Aorta (tissue), 5 donors: ENCODE measurements at places on chromosomes 1 and 21. TPM values are rescaled to one million over a fixed set of nuclear protein-coding genes. Genes with fewer than 3 reads are reported as not detected.

The CYP4A11 gene
- not detected for polyA plus RNA-seq

GRCh38 chr1:58883037-58883887 is 99.4 kb upstream of the JUN start:
- H3K36me3 ChIP-seq = no peaks in the 10 kb centered on the region
- peaks cover 2% of the 10 kb centered on the region for H3K4me1 ChIP-seq
- H3K27me3 ChIP-seq = no peaks in the 10 kb centered on the region
- peak; percentile 85 for DNase-seq
- no peak overlapping the region for H3K4me3 ChIP-seq
- peak overlapping the region; percentile 5 for H3K27ac ChIP-seq

DNA sequence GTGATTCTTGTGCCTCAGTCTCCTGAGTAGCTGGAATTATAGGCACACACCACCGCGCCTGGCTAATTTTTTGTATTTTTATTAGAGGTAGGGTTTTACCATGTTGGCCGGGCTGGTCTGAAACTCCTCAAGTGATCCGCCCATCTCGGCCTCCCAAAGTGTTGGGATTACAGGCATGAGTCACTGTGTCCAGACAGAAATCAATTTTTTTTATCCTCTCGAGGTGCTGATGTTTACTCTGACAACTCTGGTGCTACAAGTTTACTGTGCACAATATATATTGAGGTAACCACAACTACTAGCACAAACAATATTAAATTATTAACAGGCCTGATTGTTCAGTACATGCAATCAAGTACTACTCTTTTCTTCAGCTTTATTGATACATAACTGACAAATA is 39.7 kb downstream of the F13B start:
- no peak for DNase-seq
- no peaks in the 10 kb centered on the region for H3K27me3 ChIP-seq
- H3K4me1 ChIP-seq = no peaks in the 10 kb centered on the region
- no peak overlapping the region for H3K4me3 ChIP-seq
- H3K36me3 ChIP-seq = no peaks in the 10 kb centered on the region
- H3K27ac ChIP-seq = no peak overlapping the region

The COL8A2 gene
- 17.4 TPM for polyA plus RNA-seq

GRCh38 chr1:201610858-201611257 is 71.9 kb downstream of the NAV1 start:
- no peaks in the 10 kb centered on the region for H3K4me1 ChIP-seq
- DNase-seq = no peak
- no peaks in the 10 kb centered on the region for H3K36me3 ChIP-seq
- no peak overlapping the region for H3K27ac ChIP-seq
- H3K4me3 ChIP-seq = no peak overlapping the region

DNA sequence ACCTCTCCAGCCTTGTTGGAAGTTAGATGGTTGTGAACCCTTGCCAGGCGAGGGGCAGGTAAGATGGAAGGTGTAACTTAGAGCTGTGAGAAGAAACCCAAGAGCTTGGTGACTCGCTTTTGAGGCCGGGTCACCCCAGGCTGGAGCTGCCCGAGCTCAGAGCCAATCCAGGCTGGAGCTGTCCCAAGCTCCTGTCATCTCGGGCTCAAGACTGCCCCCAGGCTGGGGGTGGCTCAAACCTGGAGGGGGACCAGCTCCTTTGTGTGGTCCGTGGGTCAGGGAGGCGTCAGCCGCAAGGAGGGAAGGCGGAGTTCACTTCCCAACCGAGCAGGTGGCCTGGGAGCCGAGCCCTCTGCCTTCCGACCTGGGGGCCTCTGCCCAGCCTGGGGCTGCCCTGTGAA is 2.0 kb downstream of the HUNK start:
- no peaks in the 10 kb centered on the region for H3K36me3 ChIP-seq
- no peaks in the 10 kb centered on the region for H3K27me3 ChIP-seq
- no peak overlapping the region for H3K27ac ChIP-seq
- no peaks in the 10 kb centered on the region for H3K4me1 ChIP-seq

DNA sequence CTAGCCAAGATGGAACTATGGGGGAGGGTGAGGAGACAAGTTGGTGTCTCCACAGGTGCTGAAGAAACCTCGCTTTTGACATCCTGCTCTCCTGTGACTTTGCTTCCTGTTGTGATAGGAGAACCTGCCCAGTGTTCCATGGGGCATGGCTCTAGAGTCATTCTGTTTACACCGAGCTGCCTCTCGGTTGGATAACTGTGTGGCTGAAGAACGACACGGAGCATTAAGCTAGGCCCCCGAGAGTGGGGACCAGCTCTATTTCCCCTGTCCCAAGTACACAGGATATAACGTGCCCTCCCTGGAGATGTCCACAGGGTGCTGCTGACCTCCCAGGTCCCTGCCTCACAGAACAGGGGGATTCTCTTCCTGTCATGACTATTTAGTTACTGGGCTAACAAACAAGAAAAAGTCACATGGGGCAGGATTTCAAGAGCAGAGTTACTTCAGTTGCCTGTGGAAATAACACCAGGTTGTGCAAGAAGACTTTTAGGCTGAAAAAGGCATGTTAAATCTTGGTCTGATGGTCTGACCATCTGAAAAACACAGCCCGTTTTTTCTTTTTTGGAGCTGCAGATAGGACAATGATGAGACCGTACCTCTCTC is 29.4 kb upstream of the PPP2R5A start:
- H3K36me3 ChIP-seq = no peaks in the 10 kb centered on the region
- H3K4me3 ChIP-seq = no peak overlapping the region
- no peaks in the 10 kb centered on the region for H3K4me1 ChIP-seq
- no peak overlapping the region for H3K27ac ChIP-seq

The ELAPOR1 gene
- polyA plus RNA-seq = 0.15 TPM

The YARS1 gene
- polyA plus RNA-seq = 20.4 TPM

DNA sequence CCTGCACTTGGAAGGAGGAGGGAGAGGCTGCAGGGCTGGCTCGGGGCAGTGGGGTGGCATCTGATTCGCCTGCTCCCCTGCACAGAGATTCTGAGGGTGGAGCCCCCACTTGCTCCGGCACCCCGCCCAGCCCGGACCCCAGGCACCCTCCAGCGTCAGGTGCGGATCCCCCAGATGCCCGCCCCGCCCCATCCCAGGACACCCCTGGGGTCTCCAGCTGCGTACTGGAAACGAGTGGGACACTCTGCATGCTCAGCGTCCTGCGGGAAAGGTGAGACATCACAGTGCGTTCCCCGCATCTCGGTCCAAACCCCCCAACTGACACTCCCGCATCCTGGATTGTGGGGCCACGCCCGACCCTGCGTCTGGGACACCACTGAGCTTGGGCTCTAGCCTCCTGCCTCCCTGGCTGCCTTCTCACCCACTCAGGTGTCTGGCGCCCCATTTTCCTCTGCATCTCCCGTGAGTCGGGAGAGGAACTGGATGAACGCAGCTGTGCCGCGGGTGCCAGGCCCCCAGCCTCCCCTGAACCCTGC is 7.9 kb downstream of the ADAMTSL4 start:
- H3K27ac ChIP-seq = no peak overlapping the region
- no peaks in the 10 kb centered on the region for H3K27me3 ChIP-seq
- peak; percentile 44 for DNase-seq

DNA sequence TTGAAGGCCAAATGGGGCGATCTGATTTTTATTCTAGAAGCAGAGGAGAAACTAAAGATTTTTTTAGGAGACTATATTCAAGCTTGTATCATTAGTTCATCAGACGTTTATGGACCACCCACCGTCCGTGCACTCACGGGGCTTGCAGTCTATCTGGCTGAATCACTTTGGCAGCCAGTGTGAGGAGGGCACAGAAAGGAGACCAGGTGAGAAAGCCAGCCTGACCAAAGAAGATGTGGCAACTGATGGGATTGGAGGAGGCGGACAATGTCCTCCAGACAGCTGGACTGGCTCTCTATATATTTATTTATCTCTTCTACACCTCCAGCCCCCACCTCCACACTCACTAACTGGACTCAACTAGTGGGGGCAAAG is 822 bp upstream of the ELOVL1 start:
- no peaks in the 10 kb centered on the region for H3K4me1 ChIP-seq
- no peaks in the 10 kb centered on the region for H3K27me3 ChIP-seq
- peak overlapping the region; percentile 84 for H3K27ac ChIP-seq
- peak overlapping the region; percentile 72 for H3K4me3 ChIP-seq
- DNase-seq = no peak

The CDA gene
- 16.2 TPM for polyA plus RNA-seq

DNA sequence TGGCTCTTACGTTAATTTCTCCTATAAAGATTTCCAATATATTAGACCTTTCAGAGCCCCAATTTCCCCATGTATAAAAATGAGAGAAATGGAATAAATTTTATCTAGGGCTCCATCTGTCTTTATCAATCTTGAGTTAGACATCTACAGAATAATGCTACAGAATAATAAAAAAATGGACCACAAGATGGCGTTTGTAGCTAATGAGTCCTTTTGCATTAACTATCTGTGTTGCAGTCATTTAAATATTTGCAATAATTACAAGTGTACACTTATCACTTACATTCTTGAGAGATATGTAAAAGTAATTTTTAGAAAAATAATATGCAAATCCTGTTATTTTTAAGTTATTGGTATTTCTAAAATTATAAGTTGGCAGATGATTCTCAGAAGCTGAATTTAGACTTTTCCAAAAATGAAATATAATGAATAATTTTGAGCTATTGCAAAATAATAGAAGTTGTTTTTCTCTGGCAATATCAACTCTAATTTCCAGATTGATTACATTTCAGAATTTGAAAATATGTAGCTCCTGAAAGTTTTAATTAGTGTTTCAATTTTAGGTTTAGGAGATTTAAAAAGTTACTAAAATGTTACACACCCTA is 87.7 kb downstream of the SNX7 start:
- no peaks in the 10 kb centered on the region for H3K4me1 ChIP-seq
- H3K4me3 ChIP-seq = no peak overlapping the region
- H3K36me3 ChIP-seq = no peaks in the 10 kb centered on the region
- no peaks in the 10 kb centered on the region for H3K27me3 ChIP-seq

DNA sequence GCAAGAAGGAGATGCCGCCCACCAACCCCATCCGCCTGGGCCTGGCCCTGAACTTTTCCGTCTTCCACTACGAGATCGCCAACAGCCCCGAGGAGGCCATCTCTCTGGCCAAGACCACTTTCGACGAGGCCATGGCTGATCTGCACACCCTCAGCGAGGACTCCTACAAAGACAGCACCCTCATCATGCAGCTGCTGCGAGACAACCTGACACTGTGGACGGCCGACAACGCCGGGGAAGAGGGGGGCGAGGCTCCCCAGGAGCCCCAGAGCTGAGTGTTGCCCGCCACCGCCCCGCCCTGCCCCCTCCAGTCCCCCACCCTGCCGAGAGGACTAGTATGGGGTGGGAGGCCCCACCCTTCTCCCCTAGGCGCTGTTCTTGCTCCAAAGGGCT is 732 bp downstream of the SFN start:
- H3K4me3 ChIP-seq = no peak overlapping the region
- no peaks in the 10 kb centered on the region for H3K27me3 ChIP-seq
- peaks cover 2% of the 10 kb centered on the region for H3K4me1 ChIP-seq
- no peaks in the 10 kb centered on the region for H3K36me3 ChIP-seq
- no peak for DNase-seq

The PPM1J gene
- polyA plus RNA-seq = 7.1 TPM

GRCh38 chr1:97209381-97209957 is 487.9 kb downstream of the PTBP2 start:
- no peaks in the 10 kb centered on the region for H3K36me3 ChIP-seq
- DNase-seq = no peak
- no peaks in the 10 kb centered on the region for H3K27me3 ChIP-seq
- H3K4me3 ChIP-seq = no peak overlapping the region
- H3K4me1 ChIP-seq = peaks cover 5% of the 10 kb centered on the region

DNA sequence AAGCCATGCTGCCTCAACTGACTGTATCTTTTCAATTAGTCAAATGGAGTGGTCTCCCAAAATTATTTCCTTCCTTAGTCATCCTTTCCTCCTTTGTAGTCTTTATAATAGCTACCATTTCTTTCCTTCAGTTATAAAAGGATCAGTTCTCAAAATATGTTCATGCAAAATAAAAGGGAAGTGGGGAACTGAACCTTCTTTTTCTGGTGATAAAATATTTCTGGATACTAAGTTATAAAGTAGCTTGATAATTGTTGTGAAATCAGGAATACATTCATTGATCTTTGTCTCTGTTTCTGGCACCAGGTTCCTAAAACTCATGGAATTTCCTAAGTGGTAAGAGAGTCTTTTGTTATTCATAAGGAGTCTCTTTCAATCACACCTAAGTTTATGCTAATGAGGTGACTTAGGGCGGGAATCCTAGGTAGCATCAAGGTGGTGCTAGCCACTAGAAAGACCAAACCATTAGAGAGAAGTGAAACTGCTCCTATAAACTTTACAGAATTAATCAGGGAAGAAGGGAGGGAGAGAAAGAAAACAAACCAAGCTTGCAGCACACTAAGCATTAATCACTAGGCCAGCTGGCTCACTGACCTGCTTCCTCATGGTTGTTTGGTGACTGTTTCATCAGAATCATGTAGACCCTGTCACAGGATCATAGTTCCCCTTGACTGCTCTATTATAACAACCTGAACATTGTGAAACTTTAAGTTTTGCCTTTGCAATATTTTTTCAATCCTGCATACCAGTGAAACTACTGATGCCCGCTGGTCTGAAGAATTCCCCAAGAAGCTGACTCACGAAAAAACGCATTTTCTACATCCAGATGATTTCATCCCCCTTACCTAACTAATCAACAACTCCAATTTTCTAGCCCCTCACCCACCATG is 161.6 kb upstream of the PTBP2 start:
- H3K27me3 ChIP-seq = no peaks in the 10 kb centered on the region
- H3K4me3 ChIP-seq = no peak overlapping the region
- peak overlapping the region; percentile 44 for H3K27ac ChIP-seq
- H3K36me3 ChIP-seq = no peaks in the 10 kb centered on the region

DNA sequence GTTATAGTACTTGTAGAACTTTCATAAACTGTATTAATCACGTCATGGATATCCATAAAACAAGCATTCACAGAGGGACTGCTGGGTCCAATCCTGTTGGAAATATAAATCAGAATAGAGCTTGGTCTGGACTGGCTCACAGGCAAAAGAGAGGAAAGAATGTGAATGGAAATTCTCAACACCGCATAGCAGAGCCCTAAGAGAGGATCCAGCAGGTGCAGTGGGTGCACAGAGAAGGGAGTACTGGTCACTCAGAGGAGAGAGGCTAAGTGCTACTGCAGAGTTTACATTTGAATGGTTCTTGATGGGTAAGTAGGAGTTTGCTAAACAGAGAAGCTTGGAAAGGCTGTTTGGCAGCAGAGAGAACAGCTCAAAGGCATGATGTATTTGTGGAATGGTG is 231.7 kb downstream of the PAPPA2 start:
- H3K36me3 ChIP-seq = no peaks in the 10 kb centered on the region
- DNase-seq = no peak
- no peaks in the 10 kb centered on the region for H3K27me3 ChIP-seq

DNA sequence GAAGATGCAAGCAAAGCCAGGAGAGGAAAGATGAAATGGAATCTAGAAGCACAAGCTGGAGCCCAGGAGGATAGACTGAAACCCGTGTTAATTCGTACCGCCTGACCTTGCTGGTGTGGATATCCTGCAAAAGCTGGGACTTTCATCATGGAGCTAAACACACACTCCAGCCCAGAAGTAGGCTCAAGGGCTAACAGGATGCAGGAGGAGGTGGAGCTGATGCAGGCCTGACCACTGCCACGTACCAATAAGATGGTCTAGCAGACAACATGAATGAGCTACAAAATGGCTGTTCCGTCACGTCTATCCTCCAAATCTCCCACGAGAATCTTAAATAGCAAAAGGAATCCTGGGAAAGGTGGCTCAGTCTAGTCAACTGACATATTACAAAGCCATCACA is 270.3 kb downstream of the SDCCAG8 start:
- H3K27me3 ChIP-seq = no peaks in the 10 kb centered on the region
- no peak for DNase-seq
- H3K4me3 ChIP-seq = no peak overlapping the region
- peaks cover 1% of the 10 kb centered on the region for H3K4me1 ChIP-seq
- H3K27ac ChIP-seq = no peak overlapping the region
- H3K36me3 ChIP-seq = no peaks in the 10 kb centered on the region

- no peak overlapping the region for H3K4me3 ChIP-seq
- H3K27me3 ChIP-seq = no peaks in the 10 kb centered on the region
- DNase-seq = peak; percentile 81
- no peak overlapping the region for H3K27ac ChIP-seq
These were observed 46.3 kb downstream of the IER5 start for GRCh38 chr1:181134543-181135436.
